Effector CD8-positive, alpha-beta T cell (primary cell): ENCODE measurements at places on chromosomes 1 and 21.
A peak's percentile ranks its signal among the peaks of the same experiment; 100 is the strongest.

- DNase-seq, result peak; percentile 22
Observed at GRCh38 chr1:112808861-112809684, 93.9 kb upstream of the PPM1J start.

- no peak for DNase-seq
Observed at GRCh38 chr1:37537378-37537777, 16.7 kb downstream of the SNIP1 start.

GRCh38 chr1:234213658-234214128, 159.6 kb upstream of the COA6 start:
- DNase-seq, result no peak

DNA sequence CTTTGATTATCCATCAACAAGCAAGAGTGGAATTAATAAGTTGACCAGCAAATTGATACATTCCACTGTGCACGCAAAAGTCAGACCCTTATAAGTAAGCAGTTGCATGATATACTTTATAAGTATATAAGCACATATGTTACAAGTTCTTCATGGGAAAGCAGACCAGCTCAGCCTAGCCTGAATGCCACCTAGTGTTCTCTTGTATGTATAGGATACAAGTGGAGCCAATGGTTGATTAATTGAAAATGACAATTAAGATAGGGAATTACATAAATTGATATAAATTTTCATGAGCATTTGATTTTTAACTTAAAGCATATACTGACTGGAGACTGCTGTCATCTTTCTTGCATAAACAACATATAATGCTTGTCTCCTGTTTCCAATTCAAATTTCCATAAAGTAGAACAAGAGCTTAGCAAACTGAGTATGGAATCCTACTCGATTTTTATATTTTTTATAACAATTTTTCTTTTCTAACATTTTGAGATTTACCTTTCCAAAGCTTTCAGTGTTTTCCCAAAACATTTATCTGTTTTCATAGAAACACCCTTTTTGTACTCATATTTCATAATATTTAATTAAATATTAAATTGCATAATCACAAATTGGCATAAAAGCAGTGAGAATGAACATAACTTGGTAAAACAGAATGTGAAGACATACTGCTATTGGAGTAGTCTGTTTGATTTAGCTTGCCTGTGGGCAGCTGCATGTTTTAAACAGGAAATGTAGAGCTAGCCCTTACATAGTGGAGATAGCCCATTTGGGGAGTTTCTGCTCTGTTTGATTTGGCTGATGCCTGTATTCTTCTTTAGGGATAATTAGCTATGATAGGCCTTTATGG, 62.8 kb downstream of the MAGI3 start:
- DNase-seq, result no peak

DNA sequence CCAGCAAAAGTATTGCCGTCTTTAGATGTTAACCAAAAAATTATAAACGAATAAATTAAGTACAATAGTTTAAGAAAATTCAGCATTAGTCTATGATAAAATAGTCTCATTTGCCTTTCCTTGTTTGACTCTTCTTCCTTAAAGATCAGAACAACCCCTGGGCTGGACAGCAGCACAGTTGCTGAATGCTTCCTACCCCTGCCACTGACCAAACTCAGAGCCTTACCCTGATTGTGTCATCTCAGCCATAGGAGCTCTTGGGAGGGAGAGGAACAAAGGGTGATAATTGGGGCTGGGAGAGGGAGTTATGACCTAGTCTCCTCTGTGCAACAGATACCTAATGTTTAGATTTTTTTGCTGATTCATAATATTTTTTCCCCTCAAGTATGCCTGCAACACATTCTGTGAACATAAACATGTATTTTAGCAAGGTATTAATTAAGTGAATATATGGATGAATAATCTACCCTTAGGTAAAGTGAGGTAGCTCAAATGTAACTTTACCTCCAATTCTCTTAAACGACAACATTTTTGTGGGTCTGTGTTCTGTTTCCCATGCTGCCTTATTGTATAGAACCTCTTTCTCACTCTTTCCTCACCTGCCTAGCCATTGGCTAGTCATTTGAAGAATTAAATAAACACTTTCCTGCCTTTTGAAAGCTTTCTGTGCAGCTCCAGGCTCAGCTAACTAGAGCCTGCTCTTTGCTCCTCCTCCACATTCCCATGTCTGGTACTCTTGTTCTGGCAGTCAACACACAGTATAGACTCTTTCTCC, 46.1 kb downstream of the FGGY start:
- no peak for DNase-seq

- DNase-seq, result no peak
Observed at GRCh38 chr1:197915260-197915861, 1.8 kb upstream of the LHX9 start.

DNA sequence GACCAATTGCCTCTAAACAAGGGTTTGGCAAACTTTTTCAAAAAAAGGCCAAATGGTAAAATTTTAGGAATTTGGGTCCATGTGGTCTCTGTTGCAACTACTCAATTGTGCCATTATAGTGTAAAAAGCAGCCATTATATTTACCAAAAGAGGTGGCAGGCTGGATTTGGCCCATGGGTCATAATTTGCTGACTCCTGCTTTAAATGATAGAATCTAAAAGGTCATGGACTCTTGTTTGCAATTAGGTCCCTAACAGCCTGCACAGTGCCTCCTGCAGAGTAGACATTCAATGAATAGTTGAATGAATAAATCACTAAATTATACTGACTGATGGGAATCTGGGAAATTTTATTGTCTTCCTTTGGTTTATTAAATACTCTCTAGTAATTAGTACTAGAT, 6.2 kb downstream of the BECN2 start:
- DNase-seq, result no peak

DNA sequence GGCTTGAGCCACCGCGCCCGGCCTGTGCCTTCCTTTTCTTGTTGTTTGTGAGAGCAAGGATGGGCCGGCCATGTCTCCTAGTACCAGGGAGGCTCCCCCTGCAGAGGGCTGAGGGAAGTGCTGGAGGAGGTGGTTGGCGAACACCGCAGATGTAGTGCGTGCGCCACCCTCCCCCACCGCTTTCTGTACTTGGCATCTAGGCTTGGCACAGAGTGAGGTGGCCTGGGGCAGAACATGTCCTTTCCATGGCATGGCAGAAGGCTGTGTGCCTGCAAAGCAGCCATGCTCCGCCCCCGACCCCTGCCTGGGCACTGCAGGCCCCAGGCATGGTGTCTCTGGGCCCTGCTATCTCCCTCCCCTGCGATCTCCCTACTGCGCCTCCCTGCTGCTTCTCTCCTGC, 30.7 kb downstream of the ALPL start:
- DNase-seq, result no peak

DNA sequence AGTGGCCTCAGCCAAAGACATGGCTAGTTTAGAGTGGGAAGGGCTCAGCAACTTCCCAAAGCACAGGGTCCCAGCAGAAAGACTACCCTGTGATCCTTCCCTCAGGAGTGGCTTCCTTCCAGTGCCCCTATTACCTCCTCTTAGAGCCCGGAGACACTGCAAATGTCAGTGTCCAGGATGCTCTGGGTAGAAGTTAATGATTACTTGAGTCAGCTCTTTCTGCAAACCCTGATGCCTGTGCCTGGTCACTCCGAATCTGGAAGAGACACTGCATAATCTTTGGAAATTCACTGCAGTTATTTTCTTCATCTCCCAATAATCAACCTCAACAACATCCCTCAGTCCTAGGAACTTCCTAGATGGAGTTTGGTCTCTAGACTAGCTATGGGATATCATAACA, 27.2 kb upstream of the MGST3 start:
- no peak for DNase-seq

GRCh38 chr1:228084797-228085196, 2.3 kb downstream of the ARF1 start:
- no peak for DNase-seq

DNA sequence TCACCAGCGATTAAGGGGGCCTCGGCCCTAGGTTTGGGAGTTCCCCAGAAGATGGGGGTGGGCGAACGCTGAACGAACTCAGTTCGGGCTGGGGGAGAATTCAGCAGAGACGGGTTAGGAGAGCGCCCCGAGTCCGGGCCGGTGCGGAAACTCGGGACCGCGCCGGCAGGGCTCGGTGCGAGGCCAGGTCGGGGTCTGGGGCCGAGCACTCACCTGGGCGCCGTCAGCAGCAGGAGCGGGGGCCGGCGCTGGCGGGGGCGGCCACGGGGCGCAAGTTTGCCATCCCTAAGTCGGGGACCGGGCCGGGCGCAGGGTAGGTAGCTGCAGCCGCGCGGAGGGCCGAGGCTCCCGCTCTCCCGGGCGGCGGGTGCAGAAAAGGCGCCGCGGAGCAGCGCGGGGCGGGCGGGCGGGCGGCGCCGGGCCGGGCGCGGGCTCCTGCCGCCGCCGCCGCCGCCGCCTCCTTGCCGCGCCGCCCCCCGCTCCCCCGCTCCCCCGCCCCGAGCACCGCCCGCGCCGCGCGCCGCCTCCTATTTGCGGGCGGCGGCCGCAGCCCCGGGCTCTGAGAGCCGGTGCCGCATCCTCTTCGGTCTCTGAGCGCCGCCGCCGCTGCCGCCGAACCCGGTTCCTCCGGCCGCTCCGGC, 349 bp downstream of the ADGRB2 start:
- no peak for DNase-seq

- no peak for DNase-seq
Observed at GRCh38 chr1:87336623-87337067, 8.0 kb downstream of the LMO4 start.

- no peak for DNase-seq
Observed at GRCh38 chr1:227952374-227953021, 4.8 kb upstream of the WNT9A start.

- DNase-seq, result no peak
Observed at GRCh38 chr1:100497796-100498195, 40.1 kb upstream of the GPR88 start.

DNA sequence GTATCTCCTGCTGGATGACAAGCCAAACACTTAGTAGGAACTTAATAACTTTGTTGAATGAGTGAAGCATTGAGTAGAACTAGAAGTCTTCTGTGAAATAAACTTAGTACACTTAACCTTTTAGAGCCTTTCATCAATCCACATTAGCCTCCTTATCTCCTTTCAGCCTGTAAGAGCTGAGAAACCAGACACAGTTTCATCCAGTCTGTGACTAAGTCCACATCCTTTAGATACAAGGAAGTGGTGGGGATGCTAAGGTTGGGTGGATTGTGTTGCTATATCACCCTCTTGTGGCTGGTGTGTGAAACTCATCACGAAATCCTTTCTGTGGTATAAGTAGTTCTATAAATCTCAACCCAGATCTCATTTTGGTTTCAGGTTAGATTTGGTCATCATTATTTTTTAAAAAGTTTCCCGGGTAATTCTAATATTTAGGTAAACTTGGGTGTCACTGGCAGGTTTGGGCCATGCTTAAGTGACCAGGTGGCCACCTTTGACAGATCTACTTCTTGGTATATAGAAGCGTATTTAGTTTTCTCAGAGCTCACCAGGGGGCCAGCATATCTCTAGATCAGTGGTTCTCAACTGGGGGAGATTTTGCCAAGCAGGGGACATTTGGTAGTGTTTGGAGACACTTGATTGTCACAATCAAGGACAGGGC, 27.8 kb upstream of the CD84 start:
- peak; percentile 40 for DNase-seq

GRCh38 chr21:29330797-29331196, 32.1 kb downstream of the BACH1 start:
- no peak for DNase-seq

DNA sequence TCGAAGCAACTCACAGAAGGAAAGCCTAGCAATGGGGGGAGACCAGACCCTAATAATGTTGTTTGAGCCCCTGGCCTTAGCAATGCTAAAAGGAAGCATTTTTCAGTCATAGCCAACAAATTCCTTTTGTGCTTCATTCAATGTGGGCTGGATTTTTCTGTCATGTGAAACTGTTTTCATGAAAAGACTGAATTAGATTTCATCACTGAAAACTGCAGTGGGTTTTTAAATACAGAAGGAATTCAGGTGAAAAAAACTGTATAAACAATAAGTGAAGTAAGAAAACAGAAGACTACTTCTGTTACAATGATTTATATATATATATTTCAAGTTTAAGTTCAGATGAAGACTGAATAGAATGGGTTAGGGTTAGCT, 204.8 kb downstream of the SMYD3 start:
- DNase-seq, result no peak

GRCh38 chr1:3821004-3821403, 24.7 kb upstream of the LRRC47 start:
- no peak for DNase-seq

DNA sequence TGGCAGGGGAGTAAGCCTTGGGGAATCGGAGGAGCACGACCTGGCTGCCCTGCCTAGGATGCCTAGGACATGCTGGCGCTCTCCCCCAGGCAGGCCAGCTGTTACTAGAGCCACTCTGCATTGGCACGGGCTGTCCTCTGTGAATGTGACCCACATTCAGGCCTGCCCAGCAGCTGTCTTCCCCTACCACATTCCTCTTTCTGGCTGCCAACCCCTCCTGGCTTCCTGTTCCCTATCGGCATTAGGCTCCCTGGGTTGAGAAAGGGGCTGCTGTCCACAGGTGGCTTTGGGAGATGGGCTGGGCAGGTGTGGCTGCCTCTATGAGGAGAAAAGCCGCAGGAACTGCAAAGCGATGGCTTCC, 2.3 kb upstream of the NFASC start:
- DNase-seq, result no peak

DNA sequence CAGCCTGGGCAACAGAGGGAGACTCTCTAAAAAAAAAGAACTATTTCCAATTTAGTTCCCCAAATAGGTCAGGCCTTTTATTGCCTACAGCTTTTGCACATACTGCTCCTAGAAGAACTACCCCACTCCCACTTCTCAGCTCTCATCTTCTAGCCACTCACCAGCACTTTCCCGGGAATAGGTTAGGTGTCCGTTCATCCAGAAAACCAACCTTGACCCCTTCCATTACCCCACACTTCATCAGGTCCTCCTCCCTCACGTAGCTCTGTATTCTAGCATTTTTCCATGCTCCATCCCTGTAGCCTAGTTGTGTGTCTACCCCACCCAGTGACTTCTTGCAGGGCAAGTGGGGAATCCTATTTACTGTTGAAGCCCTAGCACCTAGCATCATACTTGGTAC, 42.6 kb downstream of the C8B start:
- DNase-seq, result no peak

DNA sequence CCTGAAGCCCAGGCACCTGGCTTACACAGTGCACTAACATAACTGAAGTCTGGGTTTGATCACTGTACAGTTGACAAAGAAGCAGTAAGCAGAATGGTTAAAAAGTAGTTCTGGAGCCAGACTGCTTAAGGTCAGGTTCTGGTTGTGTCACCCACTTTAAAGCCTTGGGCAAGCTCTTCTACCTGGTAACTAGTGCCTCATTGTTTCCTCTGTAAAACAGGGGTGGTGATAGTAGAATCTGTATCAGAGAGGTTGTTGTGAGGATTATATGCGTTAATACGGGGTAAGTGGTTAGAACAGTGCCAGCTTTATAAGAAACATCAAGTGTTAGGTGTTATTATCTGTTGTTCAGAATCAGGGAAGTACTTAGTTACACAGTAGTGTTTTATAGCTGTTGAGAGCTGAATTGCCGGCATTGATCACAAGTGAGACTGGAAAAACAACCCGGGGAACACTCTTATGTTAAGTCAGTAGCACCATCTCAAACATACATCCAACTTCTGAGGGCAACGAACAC, 3.7 kb downstream of the BACH1 start:
- no peak for DNase-seq

GRCh38 chr1:182143825-182144645, 82.5 kb upstream of the ZNF648 start:
- DNase-seq, result no peak

GRCh38 chr1:54462597-54463258, 56.5 kb upstream of the SSBP3 start:
- DNase-seq, result no peak
